Activated CD4-positive, alpha-beta T cell treated with anti-CD3 and anti-CD28 coated beads, Interleukin-2, amount 50 U/mL, for 16 hours (primary cell): ENCODE measurements at places on chromosomes 4 and X.
A peak's percentile ranks its signal among the peaks of the same experiment; 100 is the strongest.

DNA sequence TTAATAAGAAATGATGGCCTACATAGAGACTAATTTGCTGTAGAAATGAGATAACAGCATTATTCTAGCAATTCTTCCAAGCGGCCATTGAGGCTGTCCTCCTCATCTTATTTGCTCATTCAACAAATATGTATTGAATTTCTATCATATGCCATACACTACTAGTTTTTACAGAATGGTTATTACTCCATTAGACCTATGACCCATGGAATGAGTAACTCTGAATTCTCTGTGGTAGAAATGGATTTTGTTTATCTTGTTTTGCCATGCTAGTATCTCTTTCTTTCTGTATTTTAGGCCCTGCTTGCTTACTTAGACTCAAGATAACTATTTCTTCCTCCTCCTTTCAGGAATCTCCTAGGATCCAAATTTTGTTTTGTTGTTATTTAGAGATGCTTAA, 103.5 kb downstream of the RPA4 start:
- no peak for DNase-seq

DNA sequence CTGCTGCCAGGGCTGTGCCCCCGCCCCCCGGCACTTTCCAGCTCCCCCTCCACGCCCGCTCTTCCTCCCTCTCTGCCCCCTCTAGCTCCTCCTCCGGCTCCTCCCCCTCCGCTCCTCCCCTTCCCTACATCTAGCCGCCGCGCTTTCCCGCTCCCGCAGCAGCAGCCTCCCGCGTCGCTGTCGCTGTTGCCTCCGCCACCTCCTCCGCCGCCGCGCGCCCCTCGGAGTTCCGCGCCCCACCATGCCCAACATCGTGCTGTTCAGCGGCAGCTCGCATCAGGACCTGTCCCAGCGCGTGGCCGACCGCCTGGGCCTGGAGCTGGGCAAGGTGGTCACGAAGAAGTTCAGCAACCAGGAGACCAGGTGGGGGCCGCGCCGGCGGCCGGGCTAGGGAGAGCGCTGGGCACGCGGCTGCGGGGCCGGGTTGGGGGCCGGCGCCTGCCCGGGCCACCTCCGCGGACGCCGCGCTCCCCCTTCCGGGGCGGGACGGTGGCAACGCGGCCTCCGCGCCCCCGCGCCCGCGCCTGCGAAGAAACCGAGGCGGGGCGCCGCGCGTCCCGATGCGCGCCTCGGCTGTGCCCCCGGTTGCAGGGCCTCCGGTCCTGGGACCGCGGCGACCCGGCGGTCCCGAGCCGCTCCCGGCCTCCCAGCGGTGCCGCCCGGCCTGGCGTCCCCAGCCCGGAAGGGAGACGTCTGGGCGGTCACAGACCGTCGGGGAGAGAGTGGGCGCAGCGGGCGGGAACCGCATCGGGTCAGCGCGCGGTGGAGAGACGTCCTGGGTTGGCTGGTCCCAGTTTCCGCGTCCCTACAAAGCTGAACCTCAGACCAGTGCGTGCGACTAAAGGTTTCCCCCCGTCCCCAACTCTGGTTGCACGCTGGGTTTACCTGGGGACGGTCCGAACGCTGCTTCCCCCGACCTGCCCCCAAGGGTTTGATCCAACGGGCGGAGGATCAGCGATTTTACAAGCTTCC, at the start of gene PRPS2:
Gene PRPS2, plus strand, starts transcription at position 156 of the 972 bp plus-strand sequence. Its CDS starts 86 bp downstream, at position 242.
- DNase-seq = peak; percentile 74

DNA sequence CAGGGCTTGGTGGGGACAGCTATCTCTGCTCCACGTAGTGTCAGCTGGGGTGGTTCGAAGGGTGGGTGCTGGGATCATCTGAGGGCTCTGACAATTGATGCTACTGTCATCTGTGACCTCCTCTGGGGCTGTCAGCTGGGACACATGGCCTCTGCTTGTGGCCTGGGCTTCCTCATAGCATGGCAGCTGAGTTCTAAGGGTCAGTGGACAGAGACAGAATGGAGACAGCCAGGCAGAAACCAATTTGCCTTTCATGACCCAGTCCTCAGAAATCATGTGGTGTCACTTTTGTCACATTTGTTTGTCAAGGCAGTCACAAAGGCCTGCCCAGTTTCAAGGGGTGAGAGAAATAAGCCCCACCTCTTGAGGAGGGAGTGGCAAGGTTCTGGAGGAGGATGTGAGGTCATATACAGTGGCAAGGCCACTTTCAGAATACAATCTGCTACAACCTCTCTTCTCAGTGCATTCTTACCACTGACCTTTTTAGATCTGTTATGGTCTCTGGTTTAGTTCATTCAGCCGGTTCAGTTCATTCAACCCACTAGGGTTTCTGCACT, 103.6 kb upstream of the BCOR start:
- peak; percentile 31 for DNase-seq

GRCh38 chrX:153662266-153662665, 11.3 kb downstream of the PNCK start:
- DNase-seq = peak; percentile 34

DNA sequence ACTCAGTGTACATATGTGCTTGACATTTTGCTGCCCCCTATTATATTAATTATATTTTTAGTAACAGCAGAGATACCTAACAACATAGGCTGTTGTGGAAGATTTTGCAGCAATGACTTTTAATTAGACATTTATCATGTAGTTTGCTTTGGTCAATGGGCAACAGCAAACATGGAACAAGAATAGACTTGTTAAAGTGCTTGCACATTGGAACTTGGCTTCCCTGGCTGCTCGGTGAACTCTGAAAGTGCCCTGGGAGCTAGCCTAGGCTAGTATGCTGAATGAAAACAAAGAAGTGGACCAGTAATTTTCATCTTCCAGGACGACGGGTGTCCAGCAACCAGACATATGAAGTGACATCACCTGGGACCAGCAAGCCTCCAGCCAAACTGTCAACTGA, 1157.1 kb downstream of the ARAP2 start:
- no peak for DNase-seq

DNA sequence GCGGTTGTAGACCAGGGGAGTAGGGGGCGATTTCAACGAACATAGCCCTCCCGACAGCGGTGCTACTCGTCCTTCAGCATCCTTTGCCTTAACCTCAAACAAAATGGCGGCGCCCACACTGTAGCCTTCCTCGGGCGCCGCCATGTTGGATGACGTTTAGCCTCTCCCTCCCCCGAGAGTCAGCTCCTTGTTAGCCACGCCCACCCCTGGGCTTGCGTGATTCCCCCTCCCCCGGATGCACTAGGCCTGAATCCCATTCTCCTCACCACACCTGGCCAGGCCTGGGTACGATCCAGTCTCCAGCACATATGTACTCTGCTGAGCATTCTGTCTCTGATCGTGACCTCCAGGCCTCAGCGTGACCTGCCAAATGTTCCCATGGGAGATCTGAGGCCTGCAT, 49.0 kb upstream of the ZNF157 start:
- DNase-seq = no peak

DNA sequence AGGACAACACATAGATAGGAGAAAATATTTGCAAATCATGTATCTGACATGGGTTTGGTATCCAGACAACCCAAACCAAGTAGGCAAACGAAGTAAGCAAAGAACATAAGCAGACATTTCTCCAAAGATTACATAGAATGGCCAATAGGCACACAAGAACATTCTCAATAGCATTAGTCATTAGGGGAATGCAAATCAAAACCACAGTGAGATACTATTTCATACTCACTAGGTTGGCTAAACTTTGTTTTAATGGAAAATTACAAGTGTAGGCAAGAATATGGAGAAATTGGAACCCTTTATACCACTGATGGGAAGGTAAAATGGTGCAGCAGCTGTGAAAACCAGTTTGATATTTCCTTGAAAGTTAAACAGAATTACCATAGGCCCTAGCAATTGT, 74.7 kb downstream of the CHRNA9 start:
- no peak for DNase-seq

DNA sequence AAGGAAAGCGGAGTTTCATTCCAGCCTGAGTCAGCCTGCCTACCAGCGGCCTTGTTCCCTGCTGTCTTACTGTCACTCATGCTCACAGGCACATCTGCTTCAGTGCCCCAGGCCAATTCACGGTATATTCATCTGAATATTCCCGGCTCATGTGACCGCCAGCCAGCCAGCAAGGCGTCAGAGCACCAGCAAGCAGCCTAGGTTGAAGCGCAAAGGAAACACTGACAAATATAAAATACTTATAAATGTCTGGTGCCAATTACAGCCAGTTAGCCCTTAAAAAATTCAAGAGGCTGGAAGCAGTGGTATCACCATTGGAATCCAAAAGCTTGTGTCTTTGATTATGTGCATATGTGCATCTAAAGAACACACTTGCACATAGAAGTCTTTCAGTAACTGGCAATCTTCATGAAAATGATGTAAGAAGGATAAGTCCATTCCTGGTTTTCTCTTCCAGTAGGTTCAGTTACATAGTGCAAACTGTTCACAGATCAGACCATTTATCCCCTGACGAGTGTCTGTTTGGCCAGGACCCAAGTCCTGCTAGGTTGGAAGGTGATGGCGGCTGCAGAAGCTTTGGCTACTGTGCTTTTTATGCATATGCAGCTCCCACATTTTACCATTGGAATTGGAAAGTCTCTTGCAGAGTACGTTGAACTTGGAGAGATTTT, 61.3 kb downstream of the LUZP4 start:
- DNase-seq = no peak

GRCh38 chr4:151173871-151174270, 74.4 kb downstream of the RPS3A start:
- DNase-seq = no peak

DNA sequence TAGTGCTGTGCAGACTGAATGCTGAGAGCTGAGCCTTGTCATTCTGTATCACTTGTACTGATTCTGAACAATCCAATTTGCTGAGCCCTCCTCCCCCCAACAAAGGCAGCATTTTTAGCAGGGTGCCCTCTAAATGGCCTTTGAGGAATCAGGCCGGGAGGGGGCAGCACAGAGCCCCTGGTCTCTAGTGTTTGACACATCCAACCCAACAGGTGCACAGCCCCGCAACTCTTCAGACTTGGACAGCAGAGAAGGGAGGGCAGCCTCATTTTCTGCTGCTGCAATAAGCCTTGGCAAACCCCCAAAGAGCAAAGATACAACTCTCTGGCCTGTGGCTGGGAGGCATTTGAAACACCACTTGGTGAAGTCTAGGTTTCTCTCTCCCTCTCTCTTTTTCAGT, 3.4 kb downstream of the ATP1B4 start:
- DNase-seq = peak; percentile 41

- DNase-seq = no peak
Measured at GRCh38 chr4:168908851-168909273, 101.2 kb downstream of the CBR4 start.

- DNase-seq = no peak
Measured at GRCh38 chr4:128355305-128355704, 67.7 kb upstream of the PGRMC2 start.
